ENCODE measurements at places on chromosomes 4 and X. TPM values are rescaled to one million over a fixed set of nuclear protein-coding genes. Genes with fewer than 3 reads are reported as not detected.

The PIGA gene
- polyA plus RNA-seq = 15.8 TPM

The HGFAC gene
- 0.90 TPM for polyA plus RNA-seq

The SLC34A2 gene
- polyA plus RNA-seq = 444 TPM

The GPR78 gene
- polyA plus RNA-seq = 0.15 TPM

The CENPVL2 gene
- not detected for polyA plus RNA-seq

The TRMT10A gene
- 20.4 TPM for polyA plus RNA-seq

The GPRIN3 gene
- 1.2 TPM for polyA plus RNA-seq

The IGSF1 gene
- 13.7 TPM for polyA plus RNA-seq

The TSPAN7 gene
- 49.9 TPM for polyA plus RNA-seq

The MAGED4 gene
- polyA plus RNA-seq = 43.1 TPM

The AMTN gene
- 0.49 TPM for polyA plus RNA-seq

The GRIA3 gene
- polyA plus RNA-seq = 2.3 TPM

The KIT gene
- 82.4 TPM for polyA plus RNA-seq

- DNase-seq = no peak
Observed at GRCh38 chrX:45872480-45872879, 671.8 kb upstream of the DIPK2B start.

DNA sequence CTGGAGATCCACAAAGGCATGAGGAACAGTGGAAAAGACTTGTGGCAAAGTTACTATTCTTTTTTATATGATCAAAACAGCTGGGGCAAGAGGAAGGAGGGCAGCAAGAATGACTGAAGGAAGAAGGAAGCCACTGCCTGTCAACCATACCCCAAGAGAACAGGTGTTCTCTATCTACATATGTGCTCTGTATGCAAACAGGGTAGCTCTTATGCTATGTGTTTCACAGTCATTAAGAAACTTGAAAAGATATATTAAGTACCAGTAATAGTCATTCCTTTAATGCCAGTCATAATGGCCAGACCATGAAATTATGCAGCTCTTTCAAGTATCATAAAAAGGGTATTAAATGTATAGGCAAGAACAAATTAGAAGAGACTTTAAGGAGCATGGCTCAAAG lies 363.9 kb downstream of the KLHL13 start:
- no peak for DNase-seq

DNA sequence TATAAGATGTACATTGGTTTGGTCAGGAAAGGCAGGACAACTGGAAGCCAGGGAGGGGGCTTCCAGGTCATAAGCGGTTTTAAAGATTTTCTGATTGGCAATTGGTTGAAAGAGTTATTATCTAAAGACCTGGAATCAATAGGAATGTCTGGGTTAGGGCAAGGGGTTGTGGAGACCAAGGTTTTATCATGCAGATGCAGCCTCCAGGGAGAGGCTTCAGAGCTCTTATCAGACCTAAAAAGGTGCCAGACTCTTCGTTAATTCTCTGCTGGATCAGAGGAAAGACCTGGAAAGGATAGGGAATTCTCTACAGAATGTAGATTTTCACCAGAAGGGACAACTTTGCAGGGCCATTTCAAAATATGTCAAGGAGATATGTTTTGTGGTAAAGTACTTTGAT lies 62.8 kb downstream of the BEX3 start:
- no peak for DNase-seq

GRCh38 chrX:15127010-15127409 lies 142.9 kb downstream of the ASB9 start:
- DNase-seq = no peak

- no peak for DNase-seq
Observed at GRCh38 chr4:120858776-120859175, 63.8 kb downstream of the PRDM5 start.

- DNase-seq = no peak
Observed at GRCh38 chr4:8117278-8117682, 41.3 kb downstream of the ABLIM2 start.

DNA sequence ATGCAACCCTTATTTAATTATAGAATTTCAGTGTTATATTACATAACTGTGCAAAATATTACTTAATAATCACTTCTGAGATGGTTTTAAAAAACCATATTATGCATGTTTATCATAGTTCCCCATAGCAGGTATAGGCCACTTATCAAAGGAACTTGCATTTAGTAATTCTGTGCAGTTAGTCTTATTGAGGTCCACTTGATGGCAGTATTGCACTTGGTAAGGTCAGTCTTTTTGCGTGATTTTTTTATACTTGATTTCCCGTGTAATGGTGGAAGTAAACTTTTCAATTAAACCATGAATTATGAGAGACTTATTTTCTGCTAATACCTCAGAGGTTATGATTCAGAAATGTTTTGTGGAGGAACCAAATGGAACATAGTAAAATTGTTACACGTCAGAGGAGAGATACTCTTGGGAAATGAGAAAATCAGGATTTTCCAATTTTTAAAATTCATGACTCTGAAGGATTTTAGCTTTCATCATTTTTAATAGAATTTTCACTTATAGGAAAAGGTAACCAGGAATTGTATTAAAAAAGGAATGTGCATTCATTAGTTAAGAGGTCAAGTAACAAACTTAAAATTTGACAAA lies 230.0 kb downstream of the CCSER1 start:
- peak; percentile 25 for DNase-seq

GRCh38 chr4:54714631-54715030 lies 56.9 kb downstream of the KIT start:
- no peak for DNase-seq

GRCh38 chr4:52376132-52376704 lies 282.9 kb downstream of the USP46 start:
- DNase-seq = peak; percentile 33

- DNase-seq = peak; percentile 41
Observed at GRCh38 chr4:76879731-76880364, 18.1 kb downstream of the SOWAHB start.

DNA sequence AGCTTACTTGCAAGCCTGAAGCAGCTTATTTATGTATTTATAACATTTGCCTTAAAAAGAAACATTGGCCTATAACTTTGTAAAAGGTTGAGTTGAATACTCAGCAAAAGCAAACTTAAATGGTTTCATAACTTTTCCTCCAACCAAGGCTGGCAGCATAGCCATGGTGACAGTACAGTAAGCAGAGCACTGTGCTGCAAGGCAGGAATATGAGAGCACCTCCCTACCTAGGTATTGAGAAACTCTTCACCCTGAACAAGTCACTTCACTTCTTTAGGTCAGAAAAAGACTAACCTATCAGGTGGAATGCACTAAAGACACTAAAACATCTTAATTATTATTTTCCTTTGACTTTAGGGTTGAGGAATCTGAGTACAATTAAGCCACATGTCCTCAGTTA lies 63.9 kb upstream of the GYPA start:
- no peak for DNase-seq

GRCh38 chrX:55326985-55327384 lies 62.3 kb upstream of the PAGE3 start:
- DNase-seq = peak; percentile 9

DNA sequence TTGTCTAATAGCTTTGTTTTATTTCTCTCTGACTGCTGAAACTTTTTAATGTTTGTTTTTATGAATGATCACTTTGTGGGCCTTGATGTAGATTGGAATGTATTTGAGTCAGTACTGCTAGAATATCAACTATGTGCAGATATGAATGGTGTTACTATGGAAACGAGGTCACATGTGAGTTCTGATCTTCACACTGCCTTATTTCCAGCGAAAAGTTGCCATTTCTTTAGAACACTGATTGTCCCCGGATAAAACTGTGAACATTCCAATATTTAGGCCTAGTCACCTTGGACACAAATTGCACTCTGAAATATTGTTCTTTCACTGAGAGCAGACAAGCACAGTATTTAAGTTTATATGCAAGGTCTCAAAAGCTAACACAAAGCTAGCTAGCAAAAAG lies 27.2 kb upstream of the MAGED1 start:
- no peak for DNase-seq

DNA sequence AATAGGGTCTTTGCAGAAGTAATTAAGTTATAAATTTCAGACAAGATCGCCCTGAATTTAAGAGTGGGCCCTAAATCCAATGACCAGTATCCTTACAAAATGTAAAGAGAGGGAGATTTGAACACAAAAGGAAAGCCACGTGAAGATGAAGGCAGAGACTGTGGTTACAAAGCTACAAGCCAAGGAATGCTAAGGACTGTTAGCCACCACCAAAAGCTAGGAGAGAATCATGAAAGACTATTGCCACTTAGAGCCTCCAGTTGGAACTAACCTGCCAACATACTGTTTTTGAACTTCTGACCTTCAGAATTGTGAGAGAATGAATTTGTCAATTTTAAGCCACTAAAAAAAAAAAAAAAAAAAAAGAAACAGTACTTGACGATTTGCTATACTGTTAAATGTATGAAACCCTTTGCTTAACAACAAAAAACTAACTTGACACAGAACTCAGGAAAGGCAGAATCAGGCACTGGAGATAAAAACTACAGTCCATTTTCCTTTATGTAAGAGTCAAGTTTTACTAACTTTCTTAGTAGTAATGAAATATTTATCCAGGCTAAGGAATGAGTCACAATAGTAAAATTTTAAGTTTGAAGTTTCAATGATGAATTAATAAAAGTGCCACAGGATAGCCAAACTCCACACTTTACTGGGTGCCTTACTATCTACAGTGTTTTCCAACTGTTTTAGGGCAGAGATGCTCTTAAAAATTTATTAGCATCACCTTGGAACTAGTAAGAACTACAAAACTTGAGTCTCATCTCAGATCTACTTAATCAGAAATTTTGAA lies 25.1 kb downstream of the DHX15 start:
- no peak for DNase-seq

DNA sequence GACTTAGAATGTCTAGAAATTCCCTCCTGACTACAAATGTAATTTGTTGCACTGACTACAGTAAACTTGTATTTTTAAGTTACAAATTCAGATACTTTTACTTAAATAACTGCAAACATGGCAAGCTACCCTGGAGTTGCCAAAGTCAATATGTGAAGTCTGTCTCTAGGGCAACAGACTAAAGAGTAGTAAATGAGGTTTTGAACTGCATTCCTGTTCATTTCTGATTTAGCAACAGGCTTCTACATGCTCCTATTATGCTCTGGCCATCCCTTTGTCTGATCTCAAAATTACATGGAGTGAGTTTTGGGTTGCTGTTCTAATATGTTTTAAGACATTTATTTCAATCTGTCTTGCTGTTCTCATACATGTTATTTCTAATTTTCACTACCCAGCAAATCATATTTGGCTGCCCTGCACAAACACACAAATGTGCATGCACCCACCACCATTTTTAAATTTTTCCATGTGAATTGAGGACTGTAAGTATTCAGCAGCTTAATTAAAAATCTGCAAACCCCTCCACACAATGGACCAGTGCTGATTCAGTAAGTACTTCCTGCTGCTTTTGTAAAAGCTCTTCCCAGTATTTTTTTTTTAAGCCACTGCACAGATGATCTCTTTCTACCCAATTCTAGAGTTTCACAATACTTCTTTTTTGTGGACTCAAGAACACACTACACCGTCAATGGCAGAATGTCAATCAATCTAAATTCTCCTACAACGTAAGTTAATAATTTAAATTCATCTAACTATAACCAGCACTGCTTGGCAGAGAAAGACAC lies 26.7 kb downstream of the SH3RF1 start:
- no peak for DNase-seq

- no peak for DNase-seq
Observed at GRCh38 chrX:69603566-69604194, 12.2 kb upstream of the EDA start.

DNA sequence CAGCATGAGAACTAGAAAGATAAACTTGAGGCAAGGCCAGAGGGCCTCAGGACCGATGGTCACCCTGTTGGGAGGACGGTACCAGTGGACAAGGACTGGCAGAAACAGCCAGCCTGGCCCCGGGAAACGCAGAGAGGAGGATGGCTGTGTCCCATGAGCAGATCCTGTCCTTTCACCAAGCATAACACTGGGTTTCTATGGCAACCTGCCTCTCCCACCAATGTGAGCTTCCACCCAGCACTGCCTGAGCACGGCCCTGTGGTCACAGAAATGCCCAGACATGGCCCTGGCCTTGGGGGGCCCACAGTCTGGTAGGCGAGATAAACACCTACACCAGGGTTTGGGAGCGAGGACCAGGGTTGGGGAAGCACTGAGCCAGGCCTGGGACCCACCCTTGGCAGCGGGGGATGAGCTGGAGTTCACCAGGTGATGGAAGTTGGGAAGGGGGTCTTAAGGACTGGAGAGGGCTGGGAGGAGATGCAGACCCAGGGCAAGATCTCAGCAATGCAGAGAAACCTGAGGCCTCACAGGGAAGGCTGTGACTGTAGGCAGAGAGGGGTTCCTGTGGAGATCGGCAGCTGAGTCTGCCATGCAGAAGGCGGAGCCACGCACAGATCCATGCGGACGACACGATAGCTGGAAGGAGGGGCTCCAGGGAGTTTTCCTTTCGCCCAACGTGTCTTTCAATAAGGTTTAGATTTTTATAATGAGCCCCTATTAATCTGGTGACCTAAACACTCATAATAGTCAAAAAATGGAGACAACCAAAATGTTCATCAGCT lies 32.7 kb upstream of the CRMP1 start:
- no peak for DNase-seq

GRCh38 chr4:187236209-187236890 lies 512.7 kb upstream of the FAT1 start:
- DNase-seq = no peak

DNA sequence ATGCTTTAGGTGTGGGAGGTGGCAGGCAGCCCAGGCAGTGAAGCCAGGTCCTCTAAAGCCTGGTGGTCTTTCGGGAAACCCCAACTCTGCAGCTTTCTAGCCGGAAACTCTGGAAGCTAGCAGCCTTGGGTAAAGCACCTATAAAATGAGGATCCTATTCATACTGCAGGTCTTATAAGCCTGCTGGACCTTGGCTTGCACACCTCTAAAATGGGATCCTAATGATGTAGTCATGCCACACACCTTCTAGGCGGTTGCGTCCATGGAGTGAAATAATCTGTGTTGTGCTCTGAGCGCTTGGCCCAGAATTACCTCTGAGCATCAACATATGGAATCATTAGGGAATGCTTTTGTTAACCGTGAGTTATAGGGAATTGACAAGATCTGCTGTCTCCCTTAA lies 36.0 kb upstream of the STS start:
- no peak for DNase-seq

GRCh38 chrX:148135738-148136137 lies 154.6 kb downstream of the FMR1NB start:
- peak; percentile 2 for DNase-seq

GRCh38 chr4:76702440-76703122 lies 195.4 kb downstream of the SOWAHB start:
- no peak for DNase-seq

- DNase-seq = no peak
Observed at GRCh38 chr4:88185906-88186305, 27.5 kb upstream of the ABCG2 start.

DNA sequence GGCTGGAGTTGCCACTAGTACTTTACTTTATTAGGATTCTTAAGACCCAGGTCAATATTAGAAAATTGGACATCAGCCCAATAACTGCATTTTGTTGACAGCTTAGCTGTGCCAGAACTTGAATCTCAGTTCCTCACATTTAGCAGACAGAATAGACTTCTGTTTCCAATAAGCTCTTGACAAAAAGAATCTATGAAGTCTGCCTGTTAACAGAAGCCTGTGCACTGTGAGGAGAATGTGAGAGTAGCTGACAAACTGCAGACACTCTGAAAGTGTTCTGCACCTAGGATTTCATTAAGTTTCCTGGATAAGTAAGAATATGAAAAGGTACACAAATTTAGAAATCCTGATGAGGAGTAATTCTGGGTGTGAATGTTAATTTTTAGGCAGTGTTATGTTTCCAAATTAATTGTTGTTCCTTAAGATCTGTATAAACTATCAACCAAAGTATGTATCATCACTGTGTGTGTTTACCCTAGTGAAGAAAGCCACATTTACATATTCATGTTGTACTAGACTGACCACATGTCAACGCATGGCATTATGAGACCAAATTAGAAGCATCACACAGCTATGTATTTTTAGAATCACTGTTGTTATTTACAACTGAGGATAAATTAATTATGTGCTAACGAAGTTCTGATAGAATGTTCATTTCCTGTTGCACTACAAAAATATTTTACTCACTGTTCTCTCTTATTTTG lies 756.4 kb upstream of the IGFBP7 start:
- DNase-seq = no peak
